ENCODE measurements at places on chromosomes 1 and 21.

- no peak for DNase-seq
Measured at GRCh38 chr1:13893409-13893821, 193.4 kb downstream of the PRDM2 start.

DNA sequence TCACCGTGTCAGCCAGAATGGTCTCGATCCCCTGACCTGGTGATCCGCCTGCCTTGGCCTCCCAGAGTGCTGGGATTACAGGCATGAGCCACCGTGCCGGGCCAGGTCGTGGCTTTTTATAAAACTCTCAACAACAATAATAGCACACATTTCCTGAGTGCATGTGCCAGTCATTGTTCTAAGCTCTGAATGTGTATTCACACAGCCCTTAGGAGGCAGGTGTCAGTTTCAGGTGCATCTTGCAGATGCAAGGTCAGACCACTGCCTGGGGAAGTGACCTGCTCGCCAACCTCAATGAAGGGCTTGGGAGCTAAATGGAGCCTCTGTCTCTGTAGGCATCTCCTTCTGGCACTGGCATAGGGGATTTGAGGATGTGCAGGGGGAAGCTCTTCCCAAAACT is 1.6 kb upstream of the LEFTY2 start:
- DNase-seq = no peak

- no peak for DNase-seq
Measured at GRCh38 chr1:11526071-11526895, 47.3 kb downstream of the DISP3 start.

GRCh38 chr1:197692965-197693364 is 82.3 kb downstream of the DENND1B start:
- no peak for DNase-seq

DNA sequence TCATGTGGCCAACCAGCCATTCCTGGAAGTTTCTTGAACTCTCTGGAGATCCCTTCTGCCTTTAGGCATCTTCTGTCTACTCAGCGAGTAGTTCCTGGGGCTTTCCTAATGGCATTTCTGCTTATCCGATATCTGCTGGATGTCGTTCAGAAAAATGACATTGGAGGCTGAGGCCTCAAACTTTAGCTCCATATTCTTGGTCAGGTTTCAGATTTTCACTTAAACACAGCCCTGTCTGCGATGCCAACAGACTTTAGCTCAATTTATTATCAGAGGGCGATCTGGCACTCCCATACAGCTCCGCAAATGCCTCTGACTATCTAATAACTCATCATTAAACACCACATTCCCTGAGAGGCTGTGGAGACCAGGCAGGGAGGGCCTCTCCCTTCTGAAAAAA is 46.3 kb upstream of the ETS2 start:
- DNase-seq = no peak

DNA sequence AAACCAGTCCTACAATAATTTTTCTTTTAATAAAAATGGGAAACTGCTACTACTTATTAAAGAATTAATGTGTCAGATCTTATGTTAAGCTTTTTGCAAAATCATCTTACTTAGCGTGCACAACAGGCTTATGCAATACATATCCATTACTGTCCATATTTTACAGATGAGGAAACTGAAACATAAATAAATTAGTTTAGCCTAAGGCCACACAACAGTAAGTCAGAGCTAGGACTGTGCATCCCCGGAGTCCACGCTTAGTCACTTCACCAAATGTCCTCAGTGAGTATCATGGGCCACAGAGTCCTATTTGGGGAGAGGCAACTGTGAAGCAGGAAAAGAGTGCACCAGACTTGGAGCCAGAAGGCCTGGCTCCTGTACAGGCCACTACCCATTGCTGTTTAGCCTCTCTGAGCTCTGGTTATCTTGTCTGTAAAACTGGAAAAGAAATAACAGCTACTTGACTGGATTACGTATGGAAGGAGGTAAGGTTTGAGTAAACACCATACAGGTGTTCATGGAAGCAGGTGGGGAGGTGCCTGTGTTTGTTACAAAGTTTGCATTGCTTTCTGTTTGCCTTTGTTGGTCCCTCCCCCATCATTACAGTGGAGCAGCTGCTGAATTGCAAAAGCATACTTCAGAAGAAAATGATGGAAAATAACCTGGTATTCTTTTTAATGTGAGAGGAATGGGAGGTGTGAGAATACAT is 192.8 kb downstream of the FCRL5 start:
- DNase-seq = peak; percentile 91

- DNase-seq = no peak
Measured at GRCh38 chr1:45718289-45718688, 30.3 kb downstream of the TMEM69 start.

Data from NCI-H1417 treated with DMSO at 0.1 percent for 48 hours (cell line).